Caudate nucleus (tissue), 63 donors: ENCODE measurements at places on chromosomes 12 and 14.

- DNase-seq = no peak
Observed at GRCh38 chr12:5899675-5900074, 45.4 kb downstream of the ANO2 start.

DNA sequence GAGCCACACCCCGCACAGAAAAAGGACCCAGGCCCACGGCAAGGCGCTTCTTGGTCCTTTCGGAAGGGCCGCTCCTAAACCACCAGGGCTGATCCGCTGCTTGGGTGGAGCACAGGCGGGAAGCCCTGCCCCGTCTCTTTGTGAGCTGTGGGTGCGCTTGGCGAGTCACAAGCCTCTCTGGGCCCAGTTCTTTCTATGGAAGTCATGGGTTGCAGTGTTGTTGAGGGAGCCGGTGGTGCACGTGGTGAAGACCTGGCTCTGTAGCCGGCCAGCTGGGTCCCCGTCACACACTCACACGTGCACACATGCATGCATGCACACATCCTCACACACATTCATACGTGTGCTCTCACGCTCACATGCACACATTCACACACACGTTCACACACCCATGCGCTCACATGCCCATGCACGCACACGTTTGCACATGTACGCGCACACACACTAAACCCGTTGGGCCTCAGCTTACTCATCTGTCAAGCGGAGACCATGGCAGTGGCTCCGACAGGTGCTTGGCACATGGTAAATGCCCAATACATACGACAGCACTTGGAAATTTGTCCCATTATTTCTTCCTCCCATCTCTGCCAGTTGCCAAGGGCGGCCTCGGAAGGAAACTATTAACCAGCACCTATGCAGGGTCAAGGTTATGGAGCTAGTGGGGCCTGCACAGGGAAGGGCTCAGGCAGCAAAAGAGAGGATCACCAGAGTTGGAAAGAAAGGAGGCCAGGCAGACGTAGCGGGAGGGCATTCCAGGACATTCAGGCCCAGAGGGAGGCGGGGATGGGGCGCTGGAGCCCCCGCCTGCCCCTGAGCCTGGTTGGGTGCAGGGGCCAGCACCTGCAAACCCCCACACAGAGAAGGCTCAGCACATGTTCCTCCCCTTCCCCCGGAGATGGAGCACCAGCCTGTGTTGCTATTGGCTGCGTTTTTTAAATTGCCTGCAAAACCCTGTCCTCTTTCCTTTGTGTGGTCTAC is 96.9 kb downstream of the SETD3 start:
- no peak for DNase-seq

GRCh38 chr14:35196571-35196970 is 74.2 kb downstream of the PRORP start:
- no peak for DNase-seq

GRCh38 chr12:71581206-71581605 is 82.4 kb downstream of the ZFC3H1 start:
- no peak for DNase-seq

- no peak for DNase-seq
Observed at GRCh38 chr14:95713596-95714371, at the start of gene TCL1A. Gene TCL1A, minus strand, starts transcription at chr14:95714125. Its CDS starts 59 bp downstream, at chr14:95714066.
